ENCODE measurements at places on chromosomes 1 and 21.

GRCh38 chr1:153780551-153780950 is 5.3 kb downstream of the SLC27A3 start:
- no peak for DNase-seq

DNA sequence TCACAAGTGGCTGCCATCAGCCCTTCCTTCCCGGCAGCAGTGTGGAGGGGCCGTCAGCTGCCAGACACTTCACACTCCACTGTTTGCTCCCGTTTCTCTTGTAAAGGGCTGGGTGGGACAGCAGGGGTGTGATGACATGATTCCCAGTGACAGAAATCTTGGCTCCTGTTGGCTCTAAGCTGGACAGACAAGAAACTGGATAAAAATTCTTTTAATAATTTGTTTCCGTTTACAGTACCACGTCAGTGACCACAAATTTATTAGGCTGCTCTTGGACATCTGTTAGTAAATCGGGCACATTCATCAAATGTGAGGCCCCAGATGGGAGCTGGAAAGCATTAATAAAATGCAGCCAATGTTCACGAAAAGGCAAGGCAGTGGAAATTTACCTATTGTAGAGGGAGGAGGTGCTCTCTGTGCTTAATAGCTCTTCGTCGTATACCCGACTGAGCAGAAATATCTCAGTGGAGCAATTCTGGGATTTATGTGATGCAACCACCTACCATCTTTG is 353.7 kb upstream of the GREM2 start:
- DNase-seq: peak; percentile 74

- no peak for DNase-seq
Measured at GRCh38 chr1:87084244-87084836, 169.9 kb downstream of the HS2ST1 start.

- DNase-seq: no peak
Measured at GRCh38 chr1:64745986-64746940, 1.4 kb downstream of the RAVER2 start.

- DNase-seq: no peak
Measured at GRCh38 chr1:47995306-47996050, 1.7 kb downstream of the TRABD2B start.

- no peak for DNase-seq
Measured at GRCh38 chr1:224457782-224458144, 23.2 kb upstream of the WDR26 start.

Measured in NCI-H1417 (cell line).